ENCODE measurements at places on chromosomes 7 and 10.

GRCh38 chr7:2076649-2077064, 156.1 kb downstream of the MAD1L1 start:
- no peak for DNase-seq

DNA sequence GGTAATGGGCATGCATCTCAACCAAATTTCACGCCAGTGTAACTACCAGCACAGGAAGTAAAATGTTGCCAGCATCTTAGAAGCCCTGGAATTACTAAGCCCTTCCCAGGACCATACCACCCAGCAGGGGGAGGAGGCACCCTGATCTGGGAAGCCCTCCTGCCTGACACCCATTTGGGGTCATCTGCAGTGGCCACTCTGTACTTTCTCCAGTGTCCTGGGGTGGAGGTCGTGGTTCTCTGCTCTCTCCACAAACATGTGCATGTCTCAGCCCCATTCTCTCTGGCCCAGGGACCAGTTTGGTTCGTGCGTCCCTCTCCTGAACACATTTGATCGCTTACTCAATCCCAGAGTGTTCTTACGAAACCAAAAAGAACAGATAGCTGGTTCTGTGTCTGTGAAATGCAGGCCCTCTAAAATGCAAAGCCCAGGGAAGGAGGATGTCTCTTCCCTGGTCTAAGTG, 9.4 kb upstream of the LRRC27 start:
- DNase-seq, result no peak

DNA sequence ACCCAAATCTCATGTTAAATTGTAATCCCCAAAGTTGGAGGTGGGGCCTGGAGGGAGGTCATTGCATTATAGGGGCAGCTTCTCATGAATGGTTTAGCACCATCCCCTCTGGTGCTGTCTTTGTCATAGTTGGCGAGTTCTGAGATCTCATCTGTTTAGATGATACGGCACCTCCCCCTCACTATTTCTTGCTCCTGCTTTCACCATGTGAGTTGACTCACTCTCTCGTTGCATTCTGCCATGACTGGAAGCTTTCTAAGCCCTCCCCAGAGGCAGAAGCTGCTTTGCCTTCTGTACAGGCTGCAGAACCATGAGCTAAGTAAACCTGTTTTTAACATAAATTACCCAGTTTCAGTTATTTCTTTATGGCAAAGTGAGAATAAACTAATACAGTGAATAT, 18.9 kb upstream of the ZNF138 start:
- no peak for DNase-seq

GRCh38 chr7:137603043-137603442, 243.7 kb downstream of the DGKI start:
- DNase-seq, result no peak

DNA sequence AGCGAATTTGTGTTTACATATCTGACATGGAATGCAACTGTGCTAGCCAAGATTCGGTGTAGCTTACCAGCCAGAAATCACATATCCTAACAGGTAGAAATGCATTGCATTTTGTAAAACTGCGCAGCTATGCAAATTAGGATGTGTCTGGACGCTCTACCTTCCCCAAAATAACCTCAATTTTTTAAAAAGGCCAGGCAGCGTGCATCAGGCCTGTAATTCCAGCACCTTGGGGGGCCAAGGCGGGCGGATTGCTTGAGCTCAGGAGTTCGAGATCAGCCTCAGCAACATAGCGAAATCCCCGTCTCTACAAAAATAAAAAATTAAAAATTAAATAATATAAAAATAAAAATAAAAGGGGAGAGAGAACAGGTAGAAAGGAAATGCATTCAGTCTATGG, 305.0 kb downstream of the TYW1 start:
- no peak for DNase-seq

GRCh38 chr7:123314886-123315285, 115.1 kb upstream of the SLC13A1 start:
- DNase-seq, result no peak

DNA sequence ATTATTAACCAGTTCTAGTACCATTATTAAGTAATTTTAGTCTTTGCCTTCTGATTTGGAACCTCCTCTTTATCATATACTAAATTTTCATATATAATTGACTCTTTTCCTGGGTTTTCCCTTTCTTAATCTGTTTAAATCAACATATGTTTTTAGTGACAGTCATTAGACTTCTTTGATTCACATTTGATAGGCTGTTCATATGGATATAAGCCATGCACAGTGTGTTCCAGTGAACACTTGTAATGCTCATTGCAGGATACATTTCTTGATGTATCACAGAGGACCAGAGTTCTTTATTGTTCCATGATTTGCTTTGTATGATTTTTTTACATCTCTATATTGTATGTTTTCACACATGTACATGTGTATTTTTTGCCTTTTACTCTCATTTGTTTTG, 114.0 kb downstream of the MLLT10 start:
- DNase-seq, result no peak

DNA sequence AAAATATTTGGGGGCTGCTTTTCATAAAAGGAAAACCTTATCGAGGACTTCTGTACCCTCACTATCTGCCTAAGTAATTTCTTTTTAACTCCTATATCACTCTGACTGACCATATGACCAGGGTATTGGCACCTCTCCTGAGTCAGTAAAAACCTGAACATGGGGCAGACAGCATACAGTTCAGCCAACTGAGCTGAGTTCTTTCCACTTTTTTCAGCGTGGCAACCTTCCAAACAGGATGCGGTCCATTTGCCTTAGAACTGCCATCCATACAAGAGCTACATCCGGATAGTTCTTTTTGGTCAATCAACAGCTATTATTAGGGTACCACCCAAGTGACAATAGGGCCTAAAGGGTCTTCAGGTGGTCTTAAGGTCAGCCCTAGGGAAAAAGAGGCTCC, 122.6 kb downstream of the MARCHF5 start:
- DNase-seq, result no peak

DNA sequence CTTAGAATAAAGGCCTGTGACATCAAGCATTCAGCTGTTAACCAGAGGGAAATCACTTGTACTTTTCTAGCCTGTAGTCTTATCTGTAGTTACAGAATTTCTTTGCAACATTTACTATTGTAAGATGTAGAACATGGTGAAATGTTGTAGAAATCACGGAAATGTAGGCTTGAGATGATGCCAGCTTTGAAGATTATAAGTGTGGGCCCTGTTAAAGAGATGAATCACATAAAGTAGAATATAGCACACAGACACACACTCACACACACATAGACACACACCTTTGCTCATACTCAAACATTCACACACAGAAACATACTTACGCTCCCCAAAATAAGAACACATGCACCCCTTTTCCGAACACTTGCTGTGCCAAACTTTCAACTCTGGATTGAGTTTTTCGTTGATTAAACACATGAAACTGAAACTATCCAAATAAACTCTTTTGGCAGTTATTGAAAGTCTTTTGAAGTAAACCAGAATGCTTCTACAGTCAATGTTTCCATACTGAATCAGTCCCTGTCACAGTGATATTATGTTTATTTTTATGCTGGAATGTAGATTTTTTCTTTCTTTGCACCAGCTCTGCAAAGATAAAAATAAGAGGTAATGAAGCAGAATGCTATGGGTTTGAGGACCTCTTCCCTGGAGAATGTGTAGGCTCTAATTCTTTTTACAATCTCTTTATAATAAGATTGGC, 230.3 kb upstream of the MEOX2 start:
- no peak for DNase-seq

DNA sequence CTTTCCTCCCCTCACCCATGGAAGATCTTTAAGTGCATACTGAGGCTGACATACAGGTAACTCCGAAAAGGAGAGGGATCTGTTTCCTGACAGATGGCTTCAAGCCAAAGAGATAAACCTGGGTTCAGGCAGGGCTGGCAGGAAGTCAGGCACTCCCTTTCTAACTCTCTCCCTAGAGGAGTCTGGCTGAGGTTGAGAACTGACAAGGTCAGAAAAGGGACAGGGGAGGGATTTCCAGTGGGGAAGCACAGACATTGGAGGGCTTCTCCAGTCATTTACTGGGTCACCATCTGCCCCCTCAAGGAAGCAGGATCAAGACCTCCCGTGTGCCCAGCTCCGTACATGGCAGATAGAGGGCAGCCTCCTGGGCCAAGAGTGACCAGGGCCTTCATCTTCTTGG, 31.6 kb downstream of the TLX1 start:
- DNase-seq, result no peak

DNA sequence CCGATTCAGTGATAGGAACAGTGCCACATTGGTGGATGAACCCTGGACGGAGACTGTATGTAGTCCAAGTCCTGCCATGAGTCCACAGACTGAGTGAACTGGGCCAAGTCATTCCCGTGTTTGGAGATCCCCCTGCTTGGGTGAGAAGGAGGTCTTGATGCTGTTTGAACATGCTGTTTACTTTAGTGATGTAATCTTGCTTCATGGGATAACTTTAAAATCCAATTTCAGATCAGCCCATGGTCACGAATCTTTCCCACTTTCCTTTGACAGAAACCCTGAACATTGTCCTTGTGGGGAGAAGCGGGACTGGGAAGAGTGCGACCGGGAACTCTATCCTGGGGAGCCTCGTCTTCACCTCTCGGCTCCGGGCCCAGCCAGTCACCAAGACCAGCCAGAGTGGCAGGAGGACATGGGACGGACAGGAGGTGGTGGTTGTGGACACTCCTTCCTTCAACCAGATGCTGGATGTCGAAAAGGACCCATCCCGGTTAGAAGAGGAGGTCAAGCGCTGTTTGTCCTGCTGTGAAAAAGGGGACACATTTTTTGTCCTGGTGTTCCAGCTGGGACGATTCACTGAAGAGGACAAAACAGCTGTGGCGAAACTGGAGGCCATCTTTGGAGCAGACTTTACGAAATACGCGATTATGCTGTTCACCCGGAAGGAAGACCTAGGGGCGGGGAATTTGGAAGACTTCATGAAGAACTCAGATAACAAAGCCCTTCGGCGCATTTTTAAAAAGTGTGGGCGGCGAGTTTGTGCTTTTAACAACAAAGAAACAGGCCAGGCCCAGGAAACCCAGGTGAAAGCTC, 26.6 kb downstream of the GIMAP8 start:
- no peak for DNase-seq

DNA sequence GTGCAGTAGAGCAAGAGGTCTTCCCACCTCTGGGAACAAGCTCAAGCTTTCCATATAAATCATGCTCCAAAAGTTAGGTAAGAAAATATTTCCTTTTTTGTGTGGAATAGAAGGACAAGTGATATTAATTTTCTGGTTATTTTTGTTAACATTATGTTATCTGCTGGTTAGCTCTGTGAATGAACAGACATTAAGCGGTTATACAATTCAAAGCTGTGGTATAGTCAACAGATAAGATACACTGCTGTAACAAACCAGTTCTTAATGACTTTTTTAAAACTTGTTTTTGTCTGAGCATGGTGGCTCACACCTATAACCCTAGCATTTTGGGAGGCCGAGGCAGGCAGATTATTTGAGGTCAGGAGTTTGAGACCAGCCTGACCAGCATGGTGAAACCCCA, 43.0 kb upstream of the PRKAR2B start:
- DNase-seq, result no peak

DNA sequence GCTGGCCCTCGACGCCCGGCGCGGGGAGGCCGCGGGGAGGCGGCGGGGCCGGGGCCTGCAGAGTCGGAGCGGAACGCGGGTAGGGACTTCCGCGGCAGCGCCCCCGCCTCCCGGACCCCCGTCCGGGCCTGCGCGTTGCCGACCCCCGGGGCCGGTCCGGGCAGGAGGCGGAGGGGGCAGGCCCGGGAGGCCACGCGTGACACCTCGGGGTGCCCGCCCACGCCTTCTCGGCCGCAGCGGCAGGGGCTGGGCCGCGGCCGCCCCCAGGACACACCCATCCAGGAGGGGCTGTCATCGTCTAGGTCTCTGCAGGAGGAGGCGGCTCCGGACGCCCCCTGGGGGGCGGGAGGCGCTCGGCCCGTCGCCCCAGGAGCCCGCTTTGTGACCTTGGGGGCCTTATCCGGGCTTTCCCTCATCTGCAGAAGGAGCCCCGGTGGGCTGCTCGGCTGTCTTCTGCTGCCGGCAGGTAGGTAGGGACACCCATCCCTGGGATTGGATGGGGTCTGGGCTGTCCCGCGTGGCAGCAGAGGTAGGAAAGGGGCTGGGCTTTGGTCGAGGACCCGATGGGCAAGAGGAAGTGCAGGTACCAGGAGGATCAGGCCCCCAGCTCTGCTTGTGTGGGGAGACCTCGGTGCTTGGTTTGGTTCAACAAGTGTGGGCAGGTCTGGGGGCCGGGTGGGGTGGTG, 569 bp downstream of the ZNF316 start:
- no peak for DNase-seq

DNA sequence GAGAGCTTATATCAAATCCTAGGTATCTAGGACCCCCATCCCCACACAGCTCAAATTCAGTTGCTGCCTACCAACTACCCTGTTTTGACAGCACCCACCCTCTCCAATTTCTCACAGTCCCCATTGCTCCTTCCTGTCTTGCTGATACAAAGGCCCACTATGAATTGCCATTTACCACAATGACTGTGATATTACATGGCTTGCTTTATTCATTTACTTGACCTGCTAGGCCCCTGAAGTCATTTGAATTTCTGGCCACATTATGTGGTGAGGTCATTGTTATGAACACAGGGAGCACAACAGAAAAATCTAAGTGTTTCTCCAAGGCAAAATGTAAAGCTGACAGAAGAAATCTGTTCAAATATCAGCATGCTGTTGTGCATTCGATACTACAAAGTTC, 101.4 kb downstream of the PPP1R17 start:
- DNase-seq, result no peak

DNA sequence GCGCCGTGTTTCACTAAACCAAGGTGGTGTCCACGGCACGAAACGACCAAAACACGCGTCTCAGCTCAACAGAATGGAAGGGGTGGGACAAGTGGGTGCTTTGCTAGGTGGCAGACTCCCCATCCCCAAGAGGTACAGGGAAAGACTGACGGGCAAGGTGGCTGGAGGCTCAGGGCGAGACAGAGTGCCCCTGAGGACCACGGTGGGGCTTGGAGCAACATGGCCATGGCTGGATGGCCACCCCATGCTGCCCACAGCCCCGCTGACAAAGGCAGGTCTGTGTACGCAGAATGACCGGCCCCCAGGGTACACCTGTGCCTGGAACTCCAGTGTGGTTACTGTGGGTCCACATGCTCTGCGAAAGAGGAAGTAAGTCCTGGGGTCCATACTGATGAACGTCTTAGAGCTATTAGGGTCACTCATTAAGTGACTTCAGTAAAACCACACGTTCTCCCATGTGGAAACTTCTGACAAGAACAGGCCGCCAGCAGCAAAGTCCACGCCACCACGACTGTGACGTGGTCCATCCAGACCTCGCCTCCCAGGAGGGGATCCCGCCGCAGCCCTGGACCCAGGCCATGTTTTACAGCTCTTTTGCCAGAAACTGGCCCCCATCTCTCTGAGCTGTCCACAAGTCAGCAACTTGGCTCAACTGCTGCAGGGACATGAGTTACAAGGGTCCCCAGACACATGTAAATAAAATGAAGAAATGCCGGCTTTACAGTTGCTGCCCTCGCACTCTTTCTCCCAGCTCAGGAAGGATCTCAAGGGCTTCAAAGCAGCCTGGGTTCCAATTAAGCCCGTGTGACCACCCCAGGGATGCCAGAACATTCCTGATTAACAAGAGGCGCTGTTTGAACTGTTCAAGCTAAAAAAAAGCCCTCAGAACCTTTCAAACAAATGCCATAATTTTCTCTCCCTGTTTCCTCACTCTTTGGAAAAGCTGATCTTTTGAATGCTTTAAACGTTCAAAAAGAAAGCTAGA, 66.8 kb downstream of the MAD1L1 start:
- DNase-seq, result no peak
